ENCODE measurements at places on chromosomes 6 and 20.

GRCh38 chr6:34912715-34913464 is 23.8 kb downstream of the ANKS1A start:
- DNase-seq: no peak

DNA sequence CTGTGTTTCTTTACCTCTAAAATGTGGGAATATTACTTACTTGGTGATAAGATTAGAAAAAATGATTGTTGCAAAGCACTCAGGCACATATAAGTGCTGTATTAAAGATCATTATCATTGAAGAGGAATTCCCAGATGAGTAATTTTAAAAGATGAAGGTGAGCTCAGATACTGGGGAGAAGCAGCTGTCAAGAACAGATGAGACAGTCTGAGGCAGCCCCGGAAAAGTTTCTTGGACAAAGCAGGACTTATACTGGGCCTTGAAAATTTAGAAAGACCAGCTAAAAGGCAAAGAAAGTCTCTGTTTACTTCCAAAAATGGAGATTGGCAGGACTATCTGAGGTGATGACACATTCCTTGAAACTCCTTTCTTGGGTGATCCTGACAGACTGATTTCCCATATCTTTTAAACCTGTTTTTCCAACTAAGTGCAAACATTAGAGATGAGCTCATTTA is 93.8 kb upstream of the MARCKS start:
- DNase-seq: no peak

DNA sequence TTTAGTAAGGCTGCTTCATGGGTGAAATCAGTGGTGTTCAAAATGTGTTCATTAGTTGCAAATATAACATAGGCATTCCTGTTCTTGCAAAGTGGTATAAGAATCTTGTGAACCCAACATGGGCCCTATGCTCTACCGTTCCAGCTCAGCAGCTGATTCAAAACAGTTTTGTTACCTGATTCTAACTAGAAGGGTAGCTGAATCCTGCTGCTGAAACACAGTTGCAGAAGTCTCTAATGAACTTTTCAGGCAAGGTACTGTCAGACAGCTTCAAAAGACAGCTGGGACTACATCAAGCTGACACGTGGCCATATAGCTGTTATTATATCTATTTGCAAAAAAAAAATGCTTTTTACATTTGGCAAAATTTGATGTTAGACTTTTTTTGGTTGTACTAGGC is 22.7 kb downstream of the THEMIS start:
- no peak for DNase-seq

DNA sequence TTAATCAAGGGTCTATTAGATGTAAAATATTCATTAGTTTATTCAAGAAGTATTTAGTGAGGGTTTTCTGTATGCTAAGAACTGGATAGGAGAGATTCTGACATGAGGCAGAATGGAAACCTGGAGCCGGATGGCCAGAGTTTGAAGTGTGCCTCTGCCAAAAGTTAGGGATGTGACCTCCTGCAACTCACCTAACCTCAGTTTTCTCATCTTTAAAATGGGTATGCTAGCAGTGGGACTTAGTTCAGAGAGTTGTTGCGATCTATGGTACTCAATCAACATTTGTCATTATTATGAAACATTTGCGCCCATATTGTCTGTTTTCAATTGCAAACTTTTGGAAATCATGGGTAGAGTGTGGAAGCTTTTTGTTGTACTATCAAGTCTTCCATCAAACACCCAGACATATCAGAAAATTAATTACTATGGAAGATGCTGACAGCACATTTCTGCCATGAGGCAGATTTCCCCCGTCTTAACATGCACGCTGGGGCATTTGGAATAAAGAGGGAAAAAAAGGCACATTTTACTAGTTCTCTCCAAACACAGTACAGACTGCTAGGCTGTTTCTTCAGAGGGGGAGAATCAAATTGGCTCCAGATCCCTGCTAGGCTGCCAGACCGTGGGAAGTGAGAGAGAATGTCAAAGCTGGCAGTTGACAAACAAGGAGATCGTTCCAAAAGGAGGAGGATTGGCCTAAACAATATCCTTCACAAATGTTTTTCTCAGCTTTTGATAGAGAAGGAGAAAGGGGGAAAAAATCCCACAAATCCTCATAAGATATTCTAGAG is 205.3 kb upstream of the TSHZ2 start:
- DNase-seq: no peak

DNA sequence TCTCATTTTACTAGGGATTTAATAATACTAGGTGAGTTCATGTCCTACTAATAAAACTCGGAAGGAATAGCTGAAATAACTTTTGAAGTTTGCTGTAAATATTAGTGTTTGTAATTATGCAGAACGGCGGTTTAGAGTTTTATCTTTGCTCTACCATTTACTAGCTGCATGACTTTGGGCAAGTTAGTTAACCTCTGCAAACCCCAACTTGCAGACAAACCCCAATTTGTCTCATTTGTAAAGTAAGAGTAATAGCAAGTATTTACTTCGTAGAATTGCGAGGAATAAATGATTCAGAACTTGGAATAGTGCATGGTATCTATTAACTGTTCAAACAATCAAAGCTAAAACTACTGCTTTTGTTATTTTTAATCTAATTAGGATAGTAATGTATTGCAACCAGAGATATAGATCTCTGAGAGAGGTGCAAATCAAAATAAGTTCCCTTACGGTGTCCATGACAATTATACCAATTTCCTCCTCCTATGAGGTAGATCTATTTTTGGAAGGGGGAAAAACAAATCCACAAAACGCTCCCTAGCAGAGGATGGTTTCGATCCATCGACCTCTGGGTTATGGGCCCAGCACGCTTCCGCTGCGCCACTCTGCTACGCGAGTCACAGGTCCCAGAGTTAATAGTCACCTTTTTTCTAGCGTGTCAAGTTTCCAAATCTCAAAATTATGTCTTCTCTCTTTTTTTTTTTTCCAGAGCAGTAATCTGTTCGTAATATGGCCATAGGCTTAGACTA is 35.1 kb upstream of the BTN3A2 start:
- DNase-seq: peak; percentile 46

DNA sequence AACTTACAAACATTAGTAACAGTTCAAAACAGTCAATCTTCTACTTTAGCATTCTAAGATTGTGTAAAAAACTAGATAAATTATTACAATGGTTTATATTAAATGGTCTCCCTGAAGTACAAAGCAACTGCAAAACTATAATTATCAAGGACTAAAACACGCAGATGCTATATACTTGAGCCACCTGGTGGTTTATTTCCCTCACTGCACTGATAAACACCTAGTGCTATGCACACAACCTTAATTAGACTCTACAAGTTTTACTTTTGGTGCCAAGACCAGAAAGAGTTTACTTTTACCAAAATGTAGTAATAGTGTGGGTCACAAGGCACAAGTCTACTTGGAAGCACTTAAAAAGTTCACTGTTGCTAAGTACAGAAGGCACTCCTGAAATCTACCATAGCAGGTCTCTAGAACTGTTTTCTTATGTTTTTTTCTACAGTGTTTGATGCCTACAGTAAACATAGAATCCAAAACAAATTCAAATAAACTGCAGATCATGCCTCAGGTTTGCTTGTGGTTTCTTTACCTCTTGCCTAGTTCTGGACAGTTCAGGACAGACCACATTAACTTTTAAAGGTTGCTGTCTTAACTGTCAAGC is 49.2 kb downstream of the GMDS start:
- no peak for DNase-seq

All from MG63 (cell line).